Stimulated activated CD4-positive, alpha-beta T cell treated with anti-CD3 and anti-CD28 coated beads, Interleukin-2, amount 100 ng/mL, for 48 hours (primary cell): ENCODE measurements at places on chromosomes 7 and 10.

GRCh38 chr7:135748770-135749169, at the start of gene FAM180A:
Gene FAM180A (minus strand): TSS chr7:135748813. CDS start chr7:135748580, 233 bp downstream.
- no peak for DNase-seq

DNA sequence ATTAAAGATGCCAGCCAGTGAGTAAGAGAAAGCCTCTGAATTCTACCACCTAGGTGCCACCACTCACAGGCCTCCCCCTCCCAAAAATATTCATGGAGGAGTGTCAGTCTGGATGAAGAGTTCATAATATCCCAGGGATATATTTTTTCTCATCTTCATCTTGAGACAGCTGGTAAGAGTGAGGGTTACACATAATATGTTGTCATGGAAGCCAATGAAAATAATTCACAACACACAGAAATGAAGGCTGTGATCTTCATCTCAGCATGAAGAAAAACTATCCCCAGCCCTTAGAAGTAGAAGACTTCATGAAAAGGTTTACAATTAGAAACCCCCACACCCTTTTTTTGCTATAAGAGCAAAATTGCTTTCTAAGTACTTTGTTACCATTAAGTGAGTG, 175.6 kb downstream of the DNAH11 start:
- no peak for DNase-seq

DNA sequence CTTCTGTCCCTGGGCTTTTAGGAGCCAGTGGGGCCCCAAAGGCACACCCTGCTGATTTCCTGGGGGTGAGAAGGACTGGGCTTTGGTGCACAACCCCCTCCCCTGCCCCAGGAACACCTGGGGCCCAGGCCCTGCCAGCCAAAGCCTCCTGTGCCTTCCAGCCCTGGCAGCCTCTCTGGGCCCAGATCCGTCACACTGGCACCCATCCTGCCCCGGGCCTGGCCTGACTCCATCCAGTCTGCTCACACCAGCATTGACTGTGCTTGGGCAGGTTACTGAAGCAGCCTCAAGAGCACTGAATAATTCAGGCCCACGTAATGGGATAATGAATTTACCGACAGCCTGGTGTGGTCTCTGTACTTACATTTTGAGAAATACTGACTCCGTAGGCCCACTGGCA, 12.0 kb upstream of the COMTD1 start:
- no peak for DNase-seq

DNA sequence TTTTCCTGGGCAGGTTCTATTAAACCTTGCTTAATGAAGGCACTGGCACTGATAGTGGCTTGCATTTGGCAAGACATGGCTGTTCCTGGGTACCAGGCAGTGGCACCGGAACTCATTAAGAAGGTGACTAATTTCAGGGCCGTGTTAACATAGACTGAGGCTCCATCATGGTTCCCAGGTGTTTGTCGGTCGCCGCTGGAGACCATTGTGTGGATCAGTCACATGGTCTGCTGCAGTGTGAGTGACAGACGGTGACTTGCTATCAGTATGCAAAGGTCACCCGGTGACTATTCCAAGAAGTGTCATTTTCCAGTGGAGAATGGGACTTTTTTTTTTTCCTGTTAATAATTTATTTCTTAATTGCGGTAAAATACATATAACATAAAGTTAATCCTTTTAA, 106.3 kb downstream of the INSYN2A start:
- no peak for DNase-seq
